ENCODE measurements at places on chromosomes 4 and X. TPM values are rescaled to one million over a fixed set of nuclear protein-coding genes. Genes with fewer than 3 reads are reported as not detected.

The SCML2 gene
- 0.52 TPM for total RNA-seq

The UGT8 gene
- 17.2 TPM for total RNA-seq

The ENPP6 gene
- 0.35 TPM for total RNA-seq

The CORIN gene
- not detected for total RNA-seq

The ATP10D gene
- 76.8 TPM for total RNA-seq

The DRP2 gene
- not detected for total RNA-seq

The EMD gene
- 14.9 TPM for total RNA-seq

The MED14 gene
- 8.9 TPM for total RNA-seq

The PAGE1 gene
- total RNA-seq = not detected

GRCh38 chr4:85854546-85854945 lies 379.6 kb downstream of the ARHGAP24 start:
- DNase-seq = no peak

GRCh38 chr4:40848251-40848650 lies 98.5 kb downstream of the NSUN7 start:
- no peak for DNase-seq

DNA sequence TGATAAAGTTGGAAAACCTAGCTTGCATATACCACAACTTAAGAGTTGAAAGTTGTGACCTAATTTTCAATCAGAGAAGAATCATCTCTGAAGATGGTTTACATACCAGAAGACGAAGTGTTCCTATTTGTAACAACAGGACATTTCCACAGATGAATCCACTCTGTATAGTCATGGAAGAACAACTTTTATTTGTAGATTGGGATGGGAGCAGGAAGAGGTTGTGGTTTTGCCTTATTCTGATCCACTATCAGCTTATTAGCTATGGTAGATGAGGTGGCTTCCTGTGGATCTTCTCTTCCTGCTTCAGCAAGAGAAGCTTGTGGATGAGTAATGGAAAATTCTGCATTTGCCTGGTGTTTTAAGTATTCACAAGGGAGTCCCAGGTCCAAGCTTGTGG lies 18.6 kb upstream of the SUPT20HL1 start:
- peak; percentile 19 for DNase-seq

DNA sequence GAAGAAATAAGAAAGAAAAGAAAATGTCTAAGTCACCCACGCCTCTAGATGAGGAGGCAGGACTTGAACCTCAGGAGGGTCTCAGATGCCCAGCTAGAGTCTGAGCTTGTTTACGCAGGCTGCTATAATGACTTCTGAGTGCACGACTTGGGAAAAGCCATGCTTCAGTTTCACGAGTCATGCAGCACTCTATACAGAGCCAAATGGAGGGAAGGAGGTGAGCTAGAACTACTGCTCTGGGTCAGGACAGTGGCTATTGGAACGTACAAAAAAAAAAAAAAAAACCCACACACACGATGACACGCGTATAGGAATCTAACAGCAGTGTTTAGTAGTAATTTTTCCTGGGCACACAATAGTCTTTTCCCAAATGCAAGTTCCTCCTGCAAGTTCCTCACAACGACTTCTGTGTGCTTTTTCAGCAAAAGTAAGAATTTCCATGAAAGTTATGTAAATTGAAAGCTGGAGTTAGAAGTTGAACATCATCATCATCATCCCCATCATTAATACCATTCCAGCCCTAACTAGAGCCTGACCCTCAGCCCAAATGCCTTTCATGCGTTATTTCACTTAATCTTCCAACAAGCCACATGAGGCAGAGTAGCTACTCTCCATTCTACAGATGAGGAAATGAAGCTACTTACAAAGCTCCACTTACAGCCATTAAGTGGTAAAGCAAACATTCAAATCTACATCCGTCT lies 36.6 kb downstream of the IRF2 start:
- no peak for DNase-seq

GRCh38 chrX:39309018-39309635 lies 507.9 kb downstream of the MID1IP1 start:
- DNase-seq = peak; percentile 84

DNA sequence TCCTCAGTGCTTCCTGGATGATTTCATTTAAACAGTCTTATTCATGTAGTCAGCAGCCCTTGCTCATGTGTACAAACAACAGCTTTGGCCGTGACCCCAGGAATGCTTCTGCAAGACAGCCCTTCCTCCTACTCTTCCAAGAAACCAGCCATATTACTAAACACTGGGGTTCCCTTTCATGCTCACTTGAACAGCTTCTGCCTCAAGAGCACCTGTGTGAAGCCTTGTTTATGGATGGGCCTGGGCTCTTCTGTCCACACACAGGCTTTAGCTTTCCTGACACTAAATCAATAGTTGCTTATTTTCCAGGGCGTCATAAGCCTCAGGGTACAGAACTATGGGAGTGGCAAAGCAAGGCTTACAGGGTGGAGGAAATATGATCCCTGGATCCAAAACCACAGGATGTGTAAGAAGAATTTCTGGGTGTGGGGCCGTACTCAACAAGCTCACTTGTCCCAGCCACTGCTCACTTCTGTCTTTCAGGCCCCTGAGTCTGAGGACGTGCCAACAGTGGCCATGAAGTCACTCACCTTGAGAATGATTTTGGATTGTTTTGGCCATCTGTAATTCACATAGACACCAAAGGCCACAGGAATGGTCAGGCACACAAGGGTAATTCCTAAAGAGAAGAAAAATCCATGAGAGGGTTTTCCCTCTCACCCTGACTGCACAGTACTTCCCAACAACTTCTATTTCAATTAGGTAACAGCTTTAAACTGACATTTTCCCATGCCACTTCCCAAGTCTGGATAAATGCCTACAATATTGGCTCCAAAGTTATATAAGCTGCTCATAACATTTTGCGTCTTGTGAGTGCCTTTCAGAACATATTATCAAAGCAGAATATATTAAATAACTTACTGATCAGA lies 17.7 kb downstream of the SLC10A6 start:
- peak; percentile 93 for DNase-seq

DNA sequence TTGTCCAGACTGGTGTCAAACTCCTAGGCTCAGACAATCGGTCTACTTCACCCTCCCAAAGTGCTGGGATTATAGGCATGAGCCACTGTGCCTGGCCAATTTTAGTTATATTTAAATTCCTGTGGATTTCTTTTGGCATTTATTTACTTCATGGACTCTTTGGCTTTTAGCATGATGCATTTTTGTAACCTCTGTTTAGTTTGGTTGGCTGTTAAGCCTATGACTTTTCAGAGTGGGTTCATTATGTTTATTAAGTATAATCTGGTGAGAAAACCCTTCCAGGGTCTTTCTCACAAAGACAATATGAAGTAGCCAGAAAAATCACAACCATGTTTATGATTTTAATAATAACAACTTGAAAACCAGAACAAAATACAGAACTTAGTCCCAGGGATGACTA lies 49.4 kb downstream of the USP38 start:
- no peak for DNase-seq

GRCh38 chrX:24542756-24543155 lies 77.7 kb downstream of the PDK3 start:
- no peak for DNase-seq

- DNase-seq = peak; percentile 65
These were observed 3.0 kb downstream of the GPC4 start for GRCh38 chrX:133412246-133412645.

GRCh38 chr4:37864786-37865185 lies 26.1 kb upstream of the TBC1D1 start:
- DNase-seq = no peak

- no peak for DNase-seq
These were observed 147.3 kb downstream of the PCDH7 start for GRCh38 chr4:30867427-30867826.

GRCh38 chrX:111035256-111035655 lies 60.7 kb upstream of the PAK3 start:
- DNase-seq = peak; percentile 12

DNA sequence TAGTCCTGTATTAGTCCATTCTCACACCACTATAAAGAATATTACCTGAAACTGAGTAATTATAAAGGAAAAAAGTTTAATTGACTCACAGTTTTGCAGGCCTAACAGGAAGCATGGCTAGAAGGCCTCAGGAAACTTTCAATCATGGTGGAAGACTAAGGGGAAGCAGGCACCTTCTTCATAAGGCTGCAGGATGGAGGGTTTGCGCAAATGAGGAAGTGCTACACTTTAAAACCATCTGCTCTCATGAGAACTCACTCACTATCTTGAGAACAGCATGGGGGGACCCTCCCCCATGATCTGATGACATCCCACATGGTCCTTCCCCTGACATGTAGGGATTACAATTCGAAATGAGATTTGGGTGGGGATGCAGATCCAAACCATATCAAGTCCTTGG lies 12.1 kb upstream of the MAGEA11 start:
- DNase-seq = no peak

GRCh38 chr4:87851332-87851731 lies 18.6 kb downstream of the MEPE start:
- no peak for DNase-seq

GRCh38 chrX:122552286-122552800 lies 631.7 kb upstream of the GRIA3 start:
- no peak for DNase-seq

GRCh38 chr4:19512086-19512485 lies 739.6 kb upstream of the SLIT2 start:
- DNase-seq = no peak

GRCh38 chr4:11455201-11455835 lies 26.6 kb upstream of the HS3ST1 start:
- DNase-seq = no peak

DNA sequence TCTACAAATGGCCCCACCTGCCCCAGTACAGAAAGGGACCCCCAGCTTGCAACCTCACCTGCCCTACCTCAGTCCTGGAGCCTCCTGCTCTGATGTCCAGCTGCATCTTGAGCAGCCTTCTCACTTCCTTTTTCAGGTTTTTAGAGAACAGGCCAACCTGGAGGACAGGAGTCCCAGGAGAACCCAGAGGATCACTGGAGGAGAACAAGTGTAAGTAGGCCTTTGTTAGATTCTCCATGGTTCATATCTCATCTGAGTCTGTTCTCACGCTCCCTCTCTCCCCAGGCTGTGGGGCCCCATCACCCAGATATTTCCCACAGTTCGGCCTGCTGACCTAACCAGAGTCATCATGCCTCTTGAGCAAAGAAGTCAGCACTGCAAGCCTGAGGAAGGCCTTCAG lies 3.6 kb downstream of the MAGEA11 start:
- no peak for DNase-seq

- DNase-seq = peak; percentile 51
These were observed 113.6 kb upstream of the TEX13C start for GRCh38 chrX:125205918-125206665.

DNA sequence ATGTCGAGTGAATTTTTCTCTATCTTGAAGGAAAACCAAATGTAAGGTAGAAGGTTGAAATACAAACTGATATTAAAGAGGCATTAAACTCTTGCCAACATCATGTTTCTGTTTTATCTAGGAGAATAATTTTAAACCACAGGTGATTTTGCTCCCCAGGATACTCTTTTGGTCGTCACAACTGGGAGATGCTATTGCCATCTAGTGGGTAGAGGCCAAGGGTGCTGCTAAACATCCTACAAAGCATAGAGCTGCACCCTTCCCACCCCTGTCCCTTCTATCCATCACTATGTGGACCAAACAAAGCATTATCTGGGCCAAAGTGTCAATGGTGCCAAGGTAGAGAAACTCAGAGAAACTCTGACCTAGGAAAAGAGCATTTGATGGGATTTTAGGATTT lies 154.6 kb upstream of the MAGEB2 start:
- peak; percentile 1 for DNase-seq

DNA sequence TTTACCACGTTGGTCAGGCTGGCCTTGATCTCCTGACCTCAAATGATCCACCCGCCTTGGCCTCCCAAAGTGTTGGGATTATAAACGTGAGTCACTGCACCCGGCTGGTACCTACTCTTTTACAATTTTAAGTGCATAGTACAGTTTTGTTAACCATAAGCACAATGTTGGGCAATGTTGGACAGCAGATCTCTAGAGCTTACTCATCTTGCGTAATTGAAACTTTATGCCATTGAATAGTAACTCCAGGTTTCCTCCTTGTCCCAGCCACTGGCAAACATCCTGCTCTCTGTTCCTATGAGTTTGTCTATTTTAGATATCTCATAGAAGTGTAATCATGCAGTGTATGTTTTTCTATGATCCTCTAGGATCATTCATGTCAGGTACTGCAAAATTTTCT lies 9.3 kb upstream of the CPE start:
- peak; percentile 85 for DNase-seq

GRCh38 chr4:24568425-24568824 lies 15.9 kb downstream of the DHX15 start:
- DNase-seq = no peak

DNA sequence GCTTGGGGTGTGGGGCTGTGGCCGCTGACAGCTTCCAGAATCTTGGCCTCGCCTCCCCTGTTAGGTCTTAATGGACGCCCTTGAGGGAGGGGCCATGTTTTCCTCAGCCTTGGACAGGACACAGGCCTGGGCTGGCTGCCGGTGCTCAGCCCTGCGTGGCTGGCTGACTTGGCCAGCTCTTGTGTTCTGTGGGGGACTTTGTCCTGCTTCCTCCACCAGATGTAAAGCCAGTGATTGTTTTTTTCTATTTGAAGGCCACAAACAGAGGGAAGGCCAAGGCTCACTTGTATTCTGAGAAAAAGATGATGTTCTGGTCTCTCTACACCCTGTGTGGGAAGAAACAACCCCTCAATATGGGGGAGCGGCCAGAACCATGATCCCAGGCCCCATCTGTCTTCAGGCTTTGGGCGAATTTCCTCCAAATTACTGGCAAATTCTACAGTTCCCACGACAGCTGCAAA lies 71.3 kb downstream of the HTRA3 start:
- DNase-seq = peak; percentile 30
